ENCODE measurements at places on chromosomes 3 and 15. TPM values are rescaled to one million over a fixed set of nuclear protein-coding genes. Genes with fewer than 3 reads are reported as not detected.

Gene RTP3
- total RNA-seq = not detected

Gene SI
- not detected for total RNA-seq

Gene TTLL13
- total RNA-seq = 0.30 TPM

Gene GPR171
- total RNA-seq = 0.79 TPM

Gene DYNLT2B
- 7.9 TPM for total RNA-seq

Gene HYKK
- 5.4 TPM for total RNA-seq

Gene KLHL25
- total RNA-seq = 16.6 TPM

Gene ROPN1
- total RNA-seq = not detected

Gene PARL
- 46.6 TPM for total RNA-seq

Gene SLC22A13
- total RNA-seq = 0.50 TPM

Gene PIERCE2
- total RNA-seq = 6.7 TPM

Gene MRAS
- total RNA-seq = 55.0 TPM

Gene SLC26A6
- 11.7 TPM for total RNA-seq

Gene PGBD4
- total RNA-seq = 4.0 TPM

Gene GDPGP1
- total RNA-seq = 6.0 TPM

Gene HPS3
- 28.1 TPM for total RNA-seq

Gene PP2D1
- total RNA-seq = not detected

Gene SERINC4
- total RNA-seq = 0.72 TPM

Gene WDR49
- 47.2 TPM for total RNA-seq

Gene SGO1
- 4.6 TPM for total RNA-seq

Gene GABRA5
- total RNA-seq = 30.6 TPM

Gene PLCH1
- total RNA-seq = 20.6 TPM

Gene FAM162A
- total RNA-seq = 52.3 TPM

Gene DAZL
- total RNA-seq = 0.06 TPM

Gene TMEM158
- total RNA-seq = 3.2 TPM

Gene CPN2
- total RNA-seq = not detected

Gene VPS33B
- total RNA-seq = 19.9 TPM

Gene CACNA2D2
- 11.6 TPM for total RNA-seq

Gene GOLGA6D
- total RNA-seq = 0.10 TPM

Gene MTMR10
- 40.7 TPM for total RNA-seq

Gene ADAMTSL3
- total RNA-seq = 25.2 TPM

Gene ATP13A4
- total RNA-seq = 26.4 TPM
